ENCODE measurements at places on chromosomes 1 and 21. TPM values are rescaled to one million over a fixed set of nuclear protein-coding genes. Genes with fewer than 3 reads are reported as not detected.

GRCh38 chr21:40381111-40381510 lies 465.8 kb downstream of the DSCAM start:
- no peak overlapping the region for H3K4me3 ChIP-seq
- no peak for DNase-seq
- no peak overlapping the region for H3K27ac ChIP-seq
- no peaks in the 10 kb centered on the region for H3K27me3 ChIP-seq

The RPTN gene
- 0.09 TPM for total RNA-seq

DNA sequence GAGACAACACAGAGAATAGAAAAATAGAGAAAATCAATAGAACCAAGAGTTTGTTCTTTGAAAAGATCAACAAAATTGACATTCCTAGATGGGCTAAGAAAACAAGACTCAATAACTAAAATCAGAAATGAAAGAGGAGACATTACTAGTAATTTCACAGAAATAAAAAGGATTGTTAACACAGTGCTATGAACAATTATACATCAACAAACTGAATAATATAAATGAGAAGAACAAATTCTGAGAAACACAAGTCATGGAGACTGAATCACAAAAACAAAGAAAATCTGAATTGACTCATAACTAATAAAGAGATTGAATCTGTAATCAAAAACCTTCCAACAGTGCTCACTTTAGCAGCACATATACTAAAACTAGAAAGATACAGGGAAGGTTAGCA lies 51.6 kb upstream of the TTC39A start:
- DNase-seq, result no peak
- H3K36me3 ChIP-seq, result peaks cover 13% of the 10 kb centered on the region
- no peaks in the 10 kb centered on the region for H3K27me3 ChIP-seq

GRCh38 chr1:172935062-172935592 lies 115.6 kb downstream of the TNFSF18 start:
- DNase-seq, result no peak
- no peaks in the 10 kb centered on the region for H3K36me3 ChIP-seq
- H3K27me3 ChIP-seq, result no peaks in the 10 kb centered on the region
- H3K4me3 ChIP-seq, result no peak overlapping the region
- no peak overlapping the region for H3K27ac ChIP-seq

DNA sequence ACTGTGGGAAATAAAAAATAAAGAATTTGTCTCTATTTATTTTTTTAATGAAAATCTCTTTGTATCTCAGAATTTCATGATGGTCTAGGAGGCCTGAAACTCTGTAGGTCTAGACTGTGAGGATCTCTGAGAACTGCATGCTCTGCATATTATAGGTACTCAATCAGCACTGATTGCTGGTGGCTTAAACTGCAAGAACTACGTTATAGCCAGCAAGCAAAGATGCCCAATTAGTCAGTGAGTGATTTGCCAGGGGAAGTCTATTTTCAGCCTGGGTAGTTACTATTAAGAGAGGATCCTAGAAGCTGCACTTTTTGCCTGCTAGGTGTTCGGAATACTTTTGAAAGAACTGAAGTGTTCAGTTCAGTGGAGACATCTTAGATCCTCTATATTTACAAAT lies 87.4 kb downstream of the GPR52 start:
- no peaks in the 10 kb centered on the region for H3K4me1 ChIP-seq
- no peaks in the 10 kb centered on the region for H3K36me3 ChIP-seq
- no peak for DNase-seq
- H3K27ac ChIP-seq, result no peak overlapping the region

DNA sequence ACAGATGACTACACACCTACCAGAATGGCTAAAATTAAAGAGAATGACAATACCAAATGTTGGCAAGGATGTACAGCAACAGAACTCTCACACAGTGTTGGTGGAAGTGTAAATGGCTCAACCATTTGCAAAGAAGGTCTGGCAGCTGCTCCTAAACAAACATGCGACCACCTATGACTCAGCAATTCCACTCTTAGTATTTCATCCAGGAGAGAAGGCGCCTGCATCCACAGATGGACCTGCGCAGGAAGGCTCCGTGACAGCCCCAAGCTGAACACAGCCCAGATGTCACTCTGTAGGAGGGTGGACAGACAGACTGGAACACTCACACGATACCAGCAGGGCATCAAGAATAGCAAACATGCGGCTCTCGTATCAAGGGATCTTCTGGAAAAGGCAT lies 6.7 kb downstream of the PTTG1IP start:
- H3K27me3 ChIP-seq, result no peaks in the 10 kb centered on the region
- no peak overlapping the region for H3K27ac ChIP-seq
- no peak overlapping the region for H3K4me3 ChIP-seq
- peaks cover 37% of the 10 kb centered on the region for H3K36me3 ChIP-seq
- no peak for DNase-seq
- H3K4me1 ChIP-seq, result peaks cover 36% of the 10 kb centered on the region

DNA sequence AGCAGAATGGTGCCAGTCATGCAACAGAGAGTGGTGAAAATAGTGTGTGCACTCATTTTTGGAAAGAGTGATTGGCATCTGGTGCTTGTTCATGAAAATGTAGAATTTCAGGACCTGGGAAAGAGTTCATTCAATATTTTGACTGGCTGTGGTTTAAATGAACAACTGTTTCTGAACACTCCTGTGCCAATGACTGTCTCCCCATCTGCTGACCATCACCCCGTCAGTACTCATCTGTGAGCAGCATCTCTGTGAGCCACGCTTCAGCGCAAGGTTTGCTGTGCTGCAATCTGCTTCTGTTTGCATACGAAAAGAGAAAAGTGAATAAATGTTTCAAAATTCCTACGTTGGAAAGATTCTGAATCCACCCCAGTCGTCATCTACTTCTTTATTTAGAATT lies 77.9 kb upstream of the RUNX1 start:
- no peaks in the 10 kb centered on the region for H3K36me3 ChIP-seq
- no peaks in the 10 kb centered on the region for H3K27me3 ChIP-seq
- H3K4me3 ChIP-seq, result no peak overlapping the region
- H3K27ac ChIP-seq, result no peak overlapping the region
- no peak for DNase-seq
- H3K4me1 ChIP-seq, result no peaks in the 10 kb centered on the region

- H3K36me3 ChIP-seq, result no peaks in the 10 kb centered on the region
- H3K27ac ChIP-seq, result no peak overlapping the region
- no peaks in the 10 kb centered on the region for H3K4me1 ChIP-seq
- no peak for DNase-seq
- H3K4me3 ChIP-seq, result no peak overlapping the region
Observed at GRCh38 chr1:6950001-6950765, 164.9 kb downstream of the CAMTA1 start.

Measured in thymus (tissue), 14 donors.